ENCODE measurements at places on chromosomes 2 and 18.

- no peak for DNase-seq
Observed at GRCh38 chr2:7649461-7650228, 732.4 kb downstream of the RNF144A start.

DNA sequence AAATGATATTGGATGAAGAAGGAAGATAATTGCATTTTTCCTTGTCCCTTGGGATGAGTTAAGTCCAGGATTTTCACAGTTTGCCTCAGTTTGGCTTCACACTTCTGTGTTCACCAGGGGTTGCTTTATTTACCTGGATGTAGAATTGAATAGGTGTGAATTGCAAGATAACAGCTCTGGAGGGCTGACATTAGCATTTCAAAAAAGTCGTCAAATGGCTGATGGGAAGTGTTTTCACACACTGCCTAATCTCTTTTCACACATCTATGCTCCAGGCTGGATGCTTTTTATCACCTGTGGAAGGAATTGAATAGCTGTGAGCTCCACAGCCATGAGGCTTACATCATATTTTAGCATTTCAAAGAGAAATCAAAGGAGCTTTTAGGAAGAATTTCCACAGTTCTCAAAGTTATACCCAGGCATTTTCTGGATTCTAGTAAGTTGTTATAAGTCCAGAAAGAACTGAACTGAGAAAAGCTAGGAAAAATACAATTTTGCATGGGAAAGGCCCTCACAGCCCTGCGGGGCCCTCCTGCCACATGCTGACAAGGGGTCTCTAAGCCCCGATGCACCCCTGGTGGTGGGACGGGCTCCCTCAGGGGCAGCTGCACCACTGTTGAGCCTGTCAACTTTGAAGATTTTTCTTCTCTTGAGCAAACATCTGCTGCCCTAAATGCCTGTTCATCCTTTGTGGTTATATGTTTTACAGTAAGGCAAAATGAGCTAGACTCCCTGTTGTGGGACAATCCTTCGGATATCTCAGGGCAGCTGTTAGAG is 43.9 kb downstream of the TEX51 start:
- no peak for DNase-seq

- DNase-seq, result no peak
Observed at GRCh38 chr18:79736230-79736629, 56.6 kb downstream of the CTDP1 start.

DNA sequence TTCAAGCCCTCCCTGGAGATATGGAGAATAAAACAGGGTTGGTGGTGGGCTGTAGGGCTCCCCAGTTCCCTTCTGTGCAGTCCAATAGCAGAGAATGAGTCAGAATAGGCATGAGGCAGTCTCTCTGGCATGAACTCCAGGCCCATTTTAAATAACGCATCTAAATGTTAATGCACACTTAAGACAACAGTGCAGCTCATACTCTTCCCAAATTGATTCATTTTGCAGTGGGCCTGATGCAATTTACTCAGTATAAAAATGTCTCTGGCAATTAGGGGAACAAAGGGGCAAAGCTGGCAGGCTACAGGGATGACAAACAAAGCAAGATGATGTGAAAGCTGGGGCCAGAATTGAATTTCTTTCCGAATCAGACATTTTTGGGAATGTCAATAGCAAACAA is 402.8 kb downstream of the CLIP4 start:
- no peak for DNase-seq

- no peak for DNase-seq
Observed at GRCh38 chr2:20349513-20349921, 1.1 kb downstream of the PUM2 start.

DNA sequence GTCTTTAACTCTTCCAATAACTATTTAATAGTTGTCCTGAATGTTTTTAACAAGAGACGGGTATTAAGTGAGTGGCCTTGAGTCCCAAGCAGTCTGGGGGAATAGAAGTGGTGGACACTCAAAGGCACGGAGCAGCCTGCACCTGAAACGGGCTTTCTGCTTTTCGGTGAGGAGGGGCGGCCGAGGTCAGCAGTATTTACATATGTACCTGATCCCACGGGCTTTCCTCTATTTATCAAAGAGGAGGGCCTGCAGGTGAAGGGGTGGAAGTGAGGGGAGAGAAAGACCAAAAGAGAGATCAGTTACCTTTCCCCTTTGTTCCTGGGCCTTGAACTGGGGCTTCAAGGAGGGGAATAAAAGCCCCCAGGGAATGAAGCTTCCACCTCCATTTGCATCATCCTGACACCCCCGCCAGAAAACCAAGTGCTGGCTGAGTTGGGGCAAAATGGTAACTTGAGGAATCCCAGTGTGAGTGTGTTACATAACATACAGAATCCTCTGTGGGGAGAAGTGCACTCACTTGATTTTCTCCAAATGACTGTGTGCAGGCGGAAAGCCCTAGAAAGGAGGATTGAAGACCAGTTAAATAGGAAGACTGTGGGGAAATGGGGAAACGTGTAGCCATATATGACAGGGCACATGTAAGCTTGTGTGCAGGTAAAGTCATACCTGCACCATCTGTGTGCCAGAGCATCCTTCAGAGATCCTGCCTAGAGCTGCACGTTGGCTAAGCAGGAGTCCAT is 12.4 kb downstream of the POU3F3 start:
- no peak for DNase-seq

- no peak for DNase-seq
Observed at GRCh38 chr18:30763902-30764350, 278.6 kb downstream of the DSC3 start.

DNA sequence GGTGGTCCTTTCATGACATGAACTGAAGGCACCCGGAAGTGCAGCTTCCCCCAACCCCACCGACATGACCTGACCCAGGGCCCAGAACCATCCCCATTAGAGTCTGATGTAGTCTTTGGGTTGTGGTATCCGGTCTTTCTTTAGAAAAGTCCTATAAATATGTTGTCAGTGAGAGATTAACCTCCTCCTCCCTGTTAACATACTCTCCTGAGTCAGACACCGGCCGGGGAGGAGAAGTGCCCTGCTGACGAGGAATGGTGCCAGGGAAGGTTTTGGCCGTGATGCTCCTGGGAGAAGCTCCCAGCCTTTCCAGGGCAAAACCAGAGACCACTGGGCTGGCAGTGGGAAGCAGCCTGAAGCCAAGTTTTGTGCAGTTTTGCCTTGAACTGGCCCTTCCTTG is 109.0 kb downstream of the LAMA3 start:
- no peak for DNase-seq

GRCh38 chr2:163011000-163011399 is 172.4 kb upstream of the KCNH7 start:
- DNase-seq, result no peak

GRCh38 chr18:7749510-7749981 is 182.4 kb downstream of the PTPRM start:
- DNase-seq, result no peak

- DNase-seq, result no peak
Observed at GRCh38 chr2:48755473-48755872, at the start of gene LHCGR. Gene LHCGR, minus strand, starts transcription at chr2:48755724. Its CDS starts 53 bp downstream, at chr2:48755671.

GRCh38 chr18:60372596-60372995 is at the start of gene MC4R:
Gene MC4R, minus strand, starts transcription at chr18:60372775. Its CDS starts 426 bp downstream, at chr18:60372349.
- no peak for DNase-seq

DNA sequence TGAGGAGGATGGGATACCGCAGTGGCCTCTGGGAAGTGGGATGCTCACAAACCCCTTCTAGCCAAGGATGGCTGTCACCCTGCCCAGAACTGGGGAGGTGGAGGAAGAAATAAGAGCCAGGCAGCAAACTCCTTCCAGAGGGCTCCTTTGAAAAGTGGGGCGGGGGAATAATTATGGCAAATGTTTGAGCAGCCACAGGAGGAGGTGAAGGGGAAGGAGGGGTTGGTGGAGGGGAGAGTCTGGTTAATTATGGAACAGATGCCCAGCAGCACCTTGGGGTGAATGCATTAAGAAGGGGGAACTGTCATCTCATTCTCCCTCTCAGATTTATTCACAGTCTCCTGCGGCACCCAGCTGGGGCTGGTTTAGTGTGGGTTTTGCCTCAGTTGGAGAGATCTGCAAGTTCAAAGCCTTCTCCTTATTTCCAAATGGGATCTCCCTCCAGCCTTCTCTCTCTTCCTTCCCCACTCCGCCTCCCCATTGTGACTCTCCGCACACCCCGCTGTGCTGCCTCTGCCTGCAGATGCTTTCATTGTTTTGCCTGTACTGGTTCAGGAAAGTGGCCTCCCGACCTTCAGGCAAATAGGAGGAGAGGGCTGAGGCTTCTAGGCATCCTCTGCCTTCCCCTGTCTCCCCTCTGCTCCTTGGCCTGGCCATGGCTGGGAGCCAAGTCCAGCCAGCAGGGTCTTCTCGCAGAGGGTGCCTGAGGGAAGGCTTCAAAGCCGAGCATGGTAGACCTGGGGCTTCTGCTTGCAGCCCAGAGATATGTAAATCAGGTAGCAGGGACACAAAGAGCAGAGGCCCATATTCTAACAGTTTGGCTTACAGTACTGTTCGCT is 457.2 kb upstream of the MEX3C start:
- DNase-seq, result no peak

DNA sequence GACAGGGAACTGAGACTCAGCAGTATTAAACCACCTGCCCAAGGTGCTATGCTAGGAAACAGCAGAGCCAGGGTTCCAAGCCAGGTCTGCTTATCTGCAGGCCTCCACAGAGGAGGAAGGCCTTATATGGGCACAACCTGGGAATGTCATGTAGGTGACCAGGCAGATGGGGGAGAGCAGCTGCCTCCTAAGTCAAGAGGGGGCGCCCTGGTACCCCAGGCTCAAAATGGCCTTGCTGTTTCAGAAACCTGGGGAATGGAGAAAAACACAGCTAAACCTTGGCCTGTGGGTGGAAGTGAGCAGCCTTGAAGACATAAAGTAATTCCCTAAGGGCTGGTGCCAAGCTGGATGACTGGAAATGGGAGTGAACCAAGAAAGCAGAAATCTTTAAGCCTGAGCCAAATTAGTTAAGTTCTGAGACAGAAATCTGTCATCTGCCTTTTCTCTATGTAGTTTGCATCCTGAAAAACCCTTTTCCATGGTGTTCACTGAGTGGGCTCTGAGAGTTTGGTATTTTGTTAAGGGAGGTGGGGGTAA is 79.1 kb downstream of the MAPK4 start:
- DNase-seq, result no peak

DNA sequence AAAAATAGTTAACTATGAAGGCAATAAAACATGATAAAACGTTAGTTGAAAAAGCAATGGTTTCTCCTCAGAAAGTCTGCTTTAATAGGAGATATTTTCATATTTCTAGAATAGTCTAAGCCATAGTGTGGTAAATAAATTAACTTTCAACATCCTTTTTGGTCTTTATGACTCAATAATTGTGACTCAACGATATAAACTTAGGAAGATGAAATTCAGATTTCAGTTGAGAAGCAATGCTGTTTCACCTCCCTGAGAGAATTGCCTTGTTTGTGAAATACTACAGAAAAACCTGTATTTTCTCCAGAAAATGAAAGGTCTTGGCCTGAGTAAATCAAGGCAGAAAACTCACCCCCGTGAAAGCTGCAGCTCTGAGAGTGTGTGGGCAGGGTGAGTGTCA is 166.9 kb downstream of the ETAA1 start:
- DNase-seq, result no peak

GRCh38 chr18:7626922-7627440 is 59.9 kb downstream of the PTPRM start:
- peak; percentile 68 for DNase-seq

DNA sequence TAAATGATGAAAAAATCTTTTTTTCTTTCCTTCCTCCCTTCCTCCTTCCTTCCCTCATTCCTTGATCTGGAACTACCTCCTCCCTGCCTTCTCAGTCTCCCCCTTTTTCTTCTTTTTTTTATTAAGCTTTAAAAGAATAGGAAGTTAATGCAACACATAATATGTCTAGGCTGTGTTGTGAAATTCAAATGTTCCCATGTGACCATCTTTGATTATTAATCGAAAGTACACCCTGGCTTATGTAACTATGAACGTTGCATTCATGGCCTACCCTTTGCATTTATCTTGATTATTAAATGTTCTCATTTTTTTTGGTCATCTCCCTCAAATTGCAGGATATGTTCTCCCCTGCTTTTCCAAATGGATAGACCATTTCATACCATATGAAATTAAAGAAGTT is 376.0 kb downstream of the DSEL start:
- no peak for DNase-seq

DNA sequence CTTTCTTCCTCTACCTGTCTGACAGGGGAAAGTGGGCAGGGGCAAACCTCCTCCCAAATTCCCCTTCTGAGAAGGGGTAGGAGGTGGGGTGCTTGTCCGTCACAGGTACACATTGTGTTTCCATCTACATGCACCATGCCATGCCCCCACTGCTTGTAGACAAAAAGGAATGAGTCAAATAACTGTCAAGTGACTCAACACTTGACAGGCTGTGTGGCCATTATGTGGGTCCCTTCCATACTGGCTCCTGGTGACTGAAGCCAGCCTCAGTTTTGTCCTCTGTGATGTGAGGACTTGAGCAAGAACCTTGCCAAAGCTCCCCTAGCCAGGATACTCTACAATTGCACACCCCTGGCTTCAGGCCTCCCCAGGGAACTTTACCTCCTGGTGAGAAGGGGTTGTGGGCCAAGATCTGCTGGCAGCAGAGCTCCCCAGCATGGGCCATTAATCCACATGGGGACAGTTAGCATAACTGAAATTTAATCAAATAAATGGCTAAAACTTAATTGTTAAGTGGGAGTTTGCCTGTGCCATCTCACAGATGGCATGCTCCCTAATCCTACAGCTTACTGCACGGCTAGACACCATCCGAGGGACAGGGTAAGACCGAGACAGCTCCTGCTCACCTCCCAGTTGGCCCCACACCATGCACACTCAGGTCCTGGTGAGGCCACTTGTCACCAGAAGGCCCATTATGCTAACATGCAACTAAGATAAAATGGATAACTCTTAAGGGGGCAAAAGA is 140.2 kb downstream of the BCL11A start:
- no peak for DNase-seq

DNA sequence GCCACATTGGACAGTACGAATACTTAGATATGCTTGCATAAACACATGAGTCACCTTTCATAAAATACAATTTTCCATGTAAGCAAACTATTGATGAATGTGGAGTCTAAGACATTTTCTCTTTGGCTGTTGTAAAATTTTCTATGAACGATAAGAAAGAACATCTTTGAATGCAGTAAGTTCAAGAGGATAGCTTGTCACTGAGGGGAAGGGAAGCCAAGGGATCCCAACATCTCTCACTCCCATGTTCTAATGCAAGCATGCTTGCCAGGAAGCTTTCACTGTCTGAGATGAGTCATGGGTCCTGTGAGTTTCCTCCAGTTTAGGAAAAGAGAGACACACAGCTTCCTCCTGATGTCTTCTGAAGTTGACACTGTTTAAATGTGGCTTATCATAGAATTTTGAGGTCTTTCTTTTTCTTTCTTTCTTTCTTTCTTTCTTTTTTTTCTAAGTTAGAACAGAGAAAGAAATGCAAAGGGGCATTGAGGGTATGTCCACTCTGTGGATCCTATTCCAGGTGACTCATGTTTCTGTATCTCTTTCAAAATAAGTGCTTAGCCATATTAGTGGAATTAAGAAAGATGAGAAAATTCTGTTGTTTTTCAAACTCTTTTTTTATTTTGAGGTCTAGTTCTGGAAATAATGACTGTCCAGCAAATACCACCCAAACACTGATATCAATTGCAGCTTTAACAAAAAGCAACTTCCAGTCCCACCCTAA is 146.6 kb downstream of the RDH14 start:
- peak; percentile 31 for DNase-seq
